ENCODE measurements at places on chromosomes 7 and 10.

DNA sequence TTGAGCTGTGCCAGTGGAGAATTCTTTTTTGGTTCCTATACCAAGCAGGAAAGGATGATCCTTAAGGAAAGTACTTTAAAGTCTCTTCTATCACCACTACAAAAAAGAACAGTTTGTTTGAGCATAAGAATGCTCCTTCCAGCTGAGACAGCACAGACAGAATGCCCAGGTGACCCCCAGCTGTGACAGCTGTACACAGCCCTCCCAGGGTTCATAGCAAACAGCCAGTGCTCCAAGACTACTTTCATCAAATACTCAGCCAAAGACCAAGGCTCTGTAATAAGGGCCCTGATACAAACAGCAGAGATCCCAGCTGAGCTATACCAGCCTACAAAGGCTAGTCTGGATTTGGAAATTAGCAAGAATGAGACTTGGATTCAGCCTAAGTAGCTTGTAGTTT is 65.7 kb downstream of the NXPH1 start:
- no peak for DNase-seq

GRCh38 chr10:13346283-13347042 is 1.6 kb downstream of the SEPHS1 start:
- DNase-seq, result no peak

- DNase-seq, result no peak
These were observed 242.3 kb downstream of the DYNC1I1 start for GRCh38 chr7:96014617-96015016.

GRCh38 chr10:88555190-88555908 is 27.8 kb downstream of the RNLS start:
- DNase-seq, result no peak

GRCh38 chr7:105639667-105640493 is 58.6 kb upstream of the EFCAB10 start:
- DNase-seq, result no peak

Data from activated T-cell treated with anti-CD3 and anti-CD28 coated beads, Interleukin-2, amount 50 U/mL, for 1 hour (primary cell).